ENCODE measurements at places on chromosomes 13 and 19. TPM values are rescaled to one million over a fixed set of nuclear protein-coding genes. Genes with fewer than 3 reads are reported as not detected.

GRCh38 chr13:27621116-27621365, 651 bp upstream of the POLR1D start:
- DNase-seq, result peak; percentile 66

GRCh38 chr19:55116859-55117662, at the start of gene PPP1R12C:
TSS of gene PPP1R12C (minus strand) at chr19:55117637. CDS start at chr19:55117543, 94 bp downstream.
- DNase-seq, result peak; percentile 41

The PLK5 gene
- 0.16 TPM for total RNA-seq

DNA sequence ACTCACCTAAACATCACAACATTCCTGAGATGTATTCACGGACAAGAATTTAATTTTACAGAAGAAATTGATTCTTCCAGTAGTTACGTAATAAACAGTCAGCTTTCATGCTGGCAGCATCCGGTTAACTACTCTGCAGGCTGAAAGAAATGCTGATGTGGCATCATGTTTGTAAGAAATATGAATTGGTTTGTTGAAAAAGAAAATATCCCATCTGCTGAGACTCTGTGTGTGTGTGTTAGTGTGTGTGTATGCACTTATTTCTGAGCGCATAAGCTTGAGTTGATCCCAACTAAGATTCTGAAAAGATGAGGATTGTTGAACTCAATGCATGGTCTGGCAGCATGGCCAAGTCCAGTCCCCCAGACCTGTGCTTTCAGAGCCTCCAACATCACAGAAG, 74.3 kb upstream of the FAM216B start:
- DNase-seq, result no peak

DNA sequence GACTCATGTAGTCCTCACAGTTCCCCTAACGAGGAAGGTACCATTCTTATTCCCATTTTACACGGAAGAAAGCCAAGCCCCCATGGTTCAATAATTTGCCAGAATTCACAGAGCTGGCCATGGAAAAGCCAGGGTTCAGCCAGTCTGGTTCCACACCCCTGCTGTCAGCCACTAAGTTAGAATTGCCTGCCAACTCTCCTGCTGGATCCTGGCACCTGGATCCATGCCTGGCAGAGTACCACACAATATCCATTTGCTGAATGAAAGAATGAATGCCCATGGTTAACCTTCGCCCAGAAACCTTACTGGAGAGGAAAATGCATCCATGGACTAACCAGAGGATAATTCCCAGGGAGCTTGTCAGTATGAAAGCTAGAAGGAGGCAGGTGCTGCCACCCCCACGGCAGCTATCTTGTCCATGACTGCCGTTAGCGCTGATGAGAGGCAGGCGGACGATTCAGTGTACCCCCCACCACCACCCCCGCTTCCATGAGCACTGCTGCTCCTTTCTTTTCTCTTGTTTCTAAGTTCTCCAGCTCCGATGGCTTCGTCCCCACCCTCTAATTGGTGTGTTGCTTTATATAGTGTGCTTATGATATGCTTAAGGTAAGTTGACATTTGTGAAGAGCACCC, 114.5 kb downstream of the SLC7A1 start:
- DNase-seq, result no peak

- no peak for DNase-seq
Observed at GRCh38 chr19:52464798-52465470, 11.6 kb downstream of the ZNF578 start.

The CYP2A7 gene
- not detected for total RNA-seq

GRCh38 chr13:113089693-113090414, 15.7 kb upstream of the F7 start:
- DNase-seq, result no peak

GRCh38 chr19:55018216-55018615, 19.8 kb downstream of the GP6 start:
- no peak for DNase-seq

The ZNF606 gene
- total RNA-seq, result 17.1 TPM

- DNase-seq, result no peak
Observed at GRCh38 chr13:33999811-34000605, 182.1 kb downstream of the RFC3 start.

DNA sequence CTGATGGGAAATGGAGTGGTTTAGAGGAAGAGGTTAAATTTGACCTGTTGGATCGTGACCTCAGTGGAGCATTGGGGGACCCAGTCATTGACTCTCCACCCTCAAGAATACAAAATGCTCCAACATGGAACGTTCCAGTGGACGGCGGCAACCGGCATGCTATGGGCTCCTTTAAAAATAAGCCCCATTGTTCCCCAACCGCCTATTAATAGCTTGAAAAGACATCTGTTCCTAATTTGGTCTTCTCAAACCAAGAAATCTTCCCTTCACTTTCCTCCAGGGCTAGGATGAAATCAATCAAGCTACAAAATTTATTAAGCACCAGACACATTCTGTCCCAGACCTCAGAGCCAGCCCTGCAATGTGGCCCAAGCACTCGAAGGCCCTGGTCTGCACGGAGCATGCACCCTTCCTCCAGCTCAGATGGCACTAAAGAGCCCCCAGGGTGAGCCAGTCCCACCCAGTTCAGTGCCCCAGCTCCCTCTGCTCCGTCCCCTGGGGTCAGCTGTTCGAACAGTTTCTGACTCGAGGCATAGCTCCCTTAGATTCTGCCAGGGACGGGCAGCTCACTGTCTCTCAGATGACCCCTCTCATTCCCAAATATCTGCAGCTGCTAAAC, 22.5 kb upstream of the VSTM2B start:
- DNase-seq, result no peak

DNA sequence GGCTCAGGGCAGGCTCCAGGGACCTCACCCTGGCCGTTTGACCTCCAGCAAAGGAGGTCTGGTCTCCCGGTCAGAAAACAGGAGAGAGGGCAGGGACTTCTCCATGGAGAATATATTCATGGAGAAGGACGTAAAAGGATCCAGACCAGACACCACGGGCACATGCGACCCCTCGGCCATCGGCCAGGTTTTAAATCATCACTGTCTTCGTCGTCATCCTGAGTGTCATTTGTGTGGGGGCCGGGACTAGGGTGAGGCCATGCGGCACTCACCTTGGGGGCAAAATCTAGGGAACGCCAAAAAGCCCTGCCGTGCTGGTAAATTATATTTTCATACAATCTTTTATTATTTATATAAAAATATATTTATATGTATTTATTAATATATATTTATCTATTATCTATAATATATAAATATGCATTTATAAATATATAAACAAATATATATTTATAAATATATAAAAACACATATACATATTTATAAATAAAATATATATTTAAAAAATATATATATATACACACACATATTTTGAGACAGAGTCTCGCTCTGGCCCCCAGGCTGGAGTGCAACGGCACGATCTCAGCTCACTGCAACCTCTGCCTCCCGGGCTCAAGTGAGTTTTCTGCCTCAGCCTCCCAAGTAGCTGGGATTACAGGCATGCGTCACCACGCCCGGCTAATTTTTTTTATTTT, 75.4 kb downstream of the GADD45B start:
- DNase-seq, result no peak

The PLPP2 gene
- 107 TPM for total RNA-seq

DNA sequence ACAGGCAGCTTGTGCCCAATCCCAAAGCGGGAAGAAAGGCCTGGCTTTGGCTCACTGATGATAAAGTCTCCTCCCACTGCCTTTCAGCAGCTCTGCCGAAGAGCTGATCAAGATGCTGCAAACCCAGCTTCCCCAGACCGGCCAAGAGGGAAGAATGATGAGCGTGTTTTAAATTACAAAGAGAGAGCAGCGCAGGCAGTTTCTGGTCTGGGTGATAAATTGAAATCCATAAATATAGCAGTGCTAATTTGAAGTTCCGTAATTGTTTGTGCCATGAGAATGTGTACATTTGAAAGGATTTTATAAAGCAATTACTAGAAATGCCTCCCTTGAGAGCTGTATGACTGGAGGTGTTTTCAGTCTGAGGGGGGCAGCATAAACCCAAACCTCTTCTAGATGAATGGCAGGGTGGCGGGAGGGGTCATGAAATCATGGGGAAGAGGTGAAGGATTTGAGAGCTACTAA, 171.8 kb downstream of the STK24 start:
- no peak for DNase-seq

The ICAM5 gene
- 0.73 TPM for total RNA-seq

- DNase-seq, result no peak
Observed at GRCh38 chr13:40615619-40616018, 50.8 kb downstream of the FOXO1 start.

DNA sequence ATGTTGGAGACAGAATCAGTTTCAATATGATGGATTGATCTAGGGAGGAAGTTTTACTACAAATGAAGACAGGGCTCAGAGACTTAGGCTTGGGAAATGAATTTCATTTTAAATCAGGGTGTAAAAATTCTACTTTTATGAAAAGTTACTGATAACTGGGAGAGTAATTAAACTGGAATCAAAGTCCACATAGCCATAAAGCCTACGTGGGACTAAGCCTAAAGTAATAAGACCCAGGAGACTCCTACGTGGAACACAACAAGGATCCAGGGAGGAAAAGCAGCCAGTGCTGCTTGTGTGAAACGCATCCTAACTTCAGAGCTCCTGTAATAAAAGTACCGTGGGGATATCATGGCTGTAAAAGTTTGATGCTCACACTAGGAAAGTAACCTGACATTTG, 152.0 kb upstream of the MYO16 start:
- DNase-seq, result no peak

DNA sequence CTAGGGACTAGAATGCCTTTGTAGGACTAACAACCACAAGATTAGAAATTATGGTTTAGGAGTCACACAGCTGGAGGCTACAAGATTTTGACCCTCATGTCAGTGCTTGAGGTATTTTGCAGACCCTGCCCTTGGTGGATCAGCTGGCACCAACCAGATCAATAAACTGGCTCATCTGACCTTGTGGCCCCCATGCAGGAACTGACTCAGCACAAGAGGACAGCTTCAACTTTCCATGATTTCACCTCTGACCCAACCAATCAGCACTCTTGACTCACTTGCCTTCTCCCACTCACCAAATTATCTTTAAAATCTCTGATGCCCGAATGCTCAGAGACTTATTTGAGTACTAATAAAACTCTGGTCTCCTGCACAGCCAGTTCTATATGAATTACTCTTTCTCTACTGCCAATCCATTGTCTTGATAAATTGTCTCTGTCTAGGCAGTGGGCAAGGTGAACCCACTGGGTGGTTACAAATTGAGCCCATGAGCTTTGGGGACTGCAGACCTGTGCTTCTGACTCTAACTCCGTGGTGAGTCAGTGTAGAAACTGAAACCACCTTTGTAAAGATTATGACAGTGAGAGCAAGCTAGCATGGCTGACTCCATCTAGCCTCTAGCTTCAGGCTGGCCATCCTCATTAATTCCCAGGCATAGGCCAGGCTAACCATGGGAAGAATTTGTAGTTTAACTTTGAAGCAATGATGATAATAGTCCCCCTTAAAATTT, 33.9 kb upstream of the CEACAM8 start:
- no peak for DNase-seq

The PCDH17 gene
- 1.1 TPM for total RNA-seq

GRCh38 chr13:105567951-105568525, 967.4 kb downstream of the EFNB2 start:
- no peak for DNase-seq

The POU4F1 gene
- not detected for total RNA-seq

The ZNF358 gene
- 88.8 TPM for total RNA-seq

DNA sequence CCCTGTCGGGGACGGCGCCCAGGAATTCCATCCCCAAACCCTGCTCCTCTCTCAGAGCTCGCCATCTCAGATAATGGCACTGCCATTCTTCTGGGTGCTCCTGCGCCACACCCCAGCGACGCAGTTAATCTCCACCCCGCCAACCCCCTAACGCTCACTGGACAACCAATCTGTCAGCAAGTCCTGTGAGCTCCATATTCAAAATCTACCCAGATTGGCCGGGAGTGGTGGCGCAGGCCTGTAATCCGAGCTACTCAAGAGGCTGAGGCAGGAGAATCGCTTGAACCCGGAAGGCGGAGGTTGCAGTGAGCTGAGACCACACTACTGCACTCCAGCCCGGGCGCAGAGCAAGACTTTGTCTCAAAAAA, 18.6 kb downstream of the FCGBP start:
- DNase-seq, result no peak

The MADCAM1 gene
- 4.3 TPM for total RNA-seq

GRCh38 chr19:39157275-39157996, 31.9 kb downstream of the PAK4 start:
- DNase-seq, result no peak

Data from mucosa of descending colon (tissue), 3 donors.